Foreskin fibroblast (primary cell): ENCODE measurements at places on chromosomes 12 and 14.

DNA sequence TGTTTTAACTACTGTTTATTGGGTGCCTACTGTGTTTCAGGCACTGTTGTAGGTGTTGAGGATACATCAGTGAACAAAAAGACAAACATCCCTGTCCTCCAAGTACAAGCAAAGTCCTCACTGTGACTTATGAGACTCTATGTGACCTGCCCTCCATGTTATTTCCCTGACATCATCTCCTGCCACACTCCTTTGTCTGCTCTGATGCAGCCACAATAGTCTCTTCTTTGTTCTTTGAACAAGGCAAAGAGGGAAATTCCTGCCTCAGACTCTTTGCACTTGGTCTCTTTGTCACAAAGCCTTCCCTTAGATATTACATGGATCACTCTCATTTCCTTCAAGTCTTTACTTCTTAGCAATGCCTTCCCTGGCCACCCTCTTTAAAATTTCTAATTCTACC lies 240.1 kb upstream of the SRRM4 start:
- DNase-seq: no peak

- no peak for DNase-seq
Measured at GRCh38 chr12:73221398-73221797, 949.2 kb downstream of the TRHDE start.

GRCh38 chr12:53870117-53870516 lies 68.5 kb upstream of the HOXC13 start:
- DNase-seq: no peak

DNA sequence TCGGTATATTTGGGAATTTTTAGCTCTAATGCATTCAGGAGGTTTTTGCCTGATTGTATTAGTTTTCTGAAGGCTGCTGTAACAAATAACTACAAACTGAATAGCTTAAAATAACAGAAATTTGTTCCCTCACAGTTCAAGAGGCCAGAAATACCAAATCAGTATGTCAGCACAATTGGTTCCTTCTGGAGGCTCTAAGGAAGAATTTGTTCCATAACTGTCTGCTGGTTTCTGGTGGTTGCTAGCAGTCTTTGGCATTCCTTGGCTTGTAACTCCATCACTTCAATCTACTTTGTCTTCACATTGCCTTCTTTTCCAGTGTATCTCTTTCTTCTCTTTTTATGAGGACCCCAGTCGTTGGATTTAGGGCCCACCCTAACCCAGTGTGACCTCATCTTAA lies 21.3 kb downstream of the TMTC3 start:
- peak; percentile 55 for DNase-seq

- DNase-seq: no peak
Measured at GRCh38 chr14:23556700-23557440, 799 bp downstream of the THTPA start.
